ENCODE measurements at places on chromosomes 5 and 9.

DNA sequence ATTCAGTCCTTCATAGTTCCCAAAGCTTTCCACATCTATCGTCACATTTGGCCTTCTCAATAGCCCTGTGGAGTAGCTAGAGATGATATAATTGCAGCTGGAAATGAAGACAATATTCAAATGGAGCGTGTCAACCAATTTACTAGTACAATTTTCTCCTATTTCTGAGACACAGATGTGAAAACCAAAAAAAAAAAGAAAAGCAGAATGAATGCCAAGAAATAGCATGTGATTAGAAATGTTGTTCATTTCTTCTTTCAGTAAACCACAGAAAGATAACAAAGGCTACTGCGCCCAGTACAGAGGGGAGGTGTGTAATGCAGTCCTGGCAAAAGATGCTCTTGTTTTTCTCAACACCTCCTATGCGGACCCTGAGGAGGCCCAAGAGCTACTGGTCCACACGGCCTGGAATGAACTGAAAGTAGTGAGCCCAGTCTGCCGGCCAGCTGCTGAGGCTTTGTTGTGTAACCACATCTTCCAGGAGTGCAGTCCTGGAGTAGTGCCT is 99.0 kb downstream of the MUSK start:
- DNase-seq = peak; percentile 56

- DNase-seq = no peak
Measured at GRCh38 chr9:108060175-108060574, 570.6 kb upstream of the KLF4 start.

DNA sequence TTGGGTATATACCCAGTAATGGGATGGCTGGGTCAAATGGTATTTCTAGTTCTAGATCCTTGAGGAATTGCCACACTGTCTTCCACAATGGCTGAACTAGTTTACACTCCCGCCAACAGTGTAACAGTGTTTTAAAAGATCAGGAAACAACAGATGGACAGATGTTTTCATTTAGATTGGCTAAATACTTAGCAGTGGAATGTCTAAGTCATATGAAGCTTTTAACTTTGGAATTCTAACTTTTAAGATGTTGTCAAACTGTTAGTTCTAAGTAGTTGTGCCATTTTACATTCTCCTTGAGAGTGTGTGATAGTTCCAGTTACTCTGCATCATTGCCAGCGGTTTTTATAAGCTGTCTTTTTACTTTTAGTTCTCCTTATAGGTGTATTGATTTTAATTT is 688.8 kb downstream of the SEMA5A start:
- no peak for DNase-seq

GRCh38 chr5:106690585-106690984 is 980.2 kb downstream of the EFNA5 start:
- no peak for DNase-seq

DNA sequence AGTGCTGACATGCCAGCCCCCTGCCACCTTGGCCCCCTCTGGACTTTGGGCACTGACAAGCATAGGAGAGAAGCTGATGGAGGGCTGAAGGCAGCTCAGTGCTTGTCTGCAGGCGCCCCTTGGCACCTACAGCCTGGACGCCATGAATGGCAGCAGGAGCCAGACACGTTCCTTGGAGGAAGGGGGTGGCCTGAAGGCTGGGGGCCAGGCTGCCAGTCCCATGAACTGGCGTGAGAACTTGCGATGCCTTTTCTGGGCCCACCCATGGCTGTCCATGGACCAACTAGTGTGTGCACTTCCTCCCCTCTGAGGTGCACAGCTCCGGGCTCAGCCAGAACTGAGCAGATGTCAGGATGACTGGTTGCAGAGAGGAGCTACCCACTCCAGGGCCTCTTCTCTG is 99.0 kb upstream of the RANBP6 start:
- no peak for DNase-seq

Measured in right hindlimb (tissue), 1 donor.